Left lung (tissue), 14 donors: ENCODE measurements at places on chromosomes 11 and 22. TPM values are rescaled to one million over a fixed set of nuclear protein-coding genes. Genes with fewer than 3 reads are reported as not detected.

The OR10A2 gene
- not detected for total RNA-seq

The MRGPRX4 gene
- not detected for total RNA-seq

The FAM227A gene
- 1.5 TPM for total RNA-seq

The KDELR3 gene
- total RNA-seq = 25.9 TPM

The MYRF gene
- total RNA-seq = 17.3 TPM

The EMID1 gene
- 17.7 TPM for total RNA-seq

The TUB gene
- 7.1 TPM for total RNA-seq
